ENCODE measurements at places on chromosomes 2 and 18.

DNA sequence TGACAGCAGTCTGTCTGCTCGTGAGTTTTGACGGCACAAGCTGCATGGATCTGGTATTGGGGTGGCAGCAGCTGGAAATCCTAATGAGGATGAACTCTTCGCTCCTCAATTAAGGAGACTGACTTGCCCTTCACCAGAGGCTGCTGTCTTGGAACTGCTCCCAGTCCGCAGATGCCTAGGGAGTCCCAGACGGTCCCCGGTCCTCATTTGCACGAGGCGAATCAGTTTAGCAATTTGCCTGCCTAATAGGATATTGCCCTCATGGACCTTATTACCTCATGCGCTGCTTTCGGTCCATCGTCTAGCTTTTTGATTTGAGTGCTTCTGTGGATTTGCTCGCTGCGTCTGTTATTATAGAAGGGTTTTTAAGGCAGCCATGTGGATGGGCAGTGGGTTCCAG lies 40.6 kb downstream of the ASAP2 start:
- DNase-seq, result no peak

DNA sequence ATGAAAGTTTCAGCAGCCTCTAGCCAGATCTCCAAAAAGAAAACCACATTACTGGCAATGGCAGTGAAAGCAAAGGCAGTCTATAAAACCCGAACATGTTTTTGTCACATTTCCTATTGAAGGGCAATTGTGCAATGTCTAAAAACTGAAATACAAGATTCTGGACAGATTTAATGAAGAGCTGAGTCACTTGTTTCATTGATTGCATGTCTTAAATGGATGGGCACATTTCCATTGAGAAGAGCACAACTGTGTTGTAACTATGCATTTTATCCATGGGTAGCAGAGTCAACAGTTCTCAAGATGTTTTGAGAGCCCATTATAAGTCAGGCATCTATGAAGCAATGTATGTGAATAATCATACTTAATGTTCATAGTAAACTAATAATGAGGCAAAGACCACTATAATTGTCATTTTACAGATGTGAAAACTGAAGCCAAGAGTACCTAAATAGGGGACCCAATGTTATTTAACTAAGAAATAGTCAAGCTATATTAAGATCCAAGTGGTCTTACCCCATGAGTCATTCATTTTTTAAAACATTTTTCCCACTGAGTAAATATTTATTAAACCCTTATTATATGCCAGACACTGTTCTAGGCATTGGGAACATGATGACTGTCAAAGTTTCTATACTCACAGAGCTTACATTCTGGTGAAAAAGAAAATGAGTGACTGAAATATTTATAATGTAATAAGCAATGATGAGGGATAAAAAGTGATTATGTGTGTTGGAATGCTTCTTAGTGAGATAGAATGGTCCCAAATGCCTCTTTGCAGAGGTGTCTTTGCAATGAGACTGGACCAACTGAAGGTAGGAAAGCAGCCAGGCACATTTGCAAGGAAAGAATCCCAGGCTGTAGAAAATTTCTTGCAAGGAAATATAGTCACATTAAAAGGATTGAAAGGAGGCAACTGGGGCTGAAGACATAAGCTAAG lies 818.9 kb upstream of the ACVR2A start:
- no peak for DNase-seq

GRCh38 chr18:25279133-25279532 lies 72.8 kb downstream of the ZNF521 start:
- DNase-seq, result no peak

DNA sequence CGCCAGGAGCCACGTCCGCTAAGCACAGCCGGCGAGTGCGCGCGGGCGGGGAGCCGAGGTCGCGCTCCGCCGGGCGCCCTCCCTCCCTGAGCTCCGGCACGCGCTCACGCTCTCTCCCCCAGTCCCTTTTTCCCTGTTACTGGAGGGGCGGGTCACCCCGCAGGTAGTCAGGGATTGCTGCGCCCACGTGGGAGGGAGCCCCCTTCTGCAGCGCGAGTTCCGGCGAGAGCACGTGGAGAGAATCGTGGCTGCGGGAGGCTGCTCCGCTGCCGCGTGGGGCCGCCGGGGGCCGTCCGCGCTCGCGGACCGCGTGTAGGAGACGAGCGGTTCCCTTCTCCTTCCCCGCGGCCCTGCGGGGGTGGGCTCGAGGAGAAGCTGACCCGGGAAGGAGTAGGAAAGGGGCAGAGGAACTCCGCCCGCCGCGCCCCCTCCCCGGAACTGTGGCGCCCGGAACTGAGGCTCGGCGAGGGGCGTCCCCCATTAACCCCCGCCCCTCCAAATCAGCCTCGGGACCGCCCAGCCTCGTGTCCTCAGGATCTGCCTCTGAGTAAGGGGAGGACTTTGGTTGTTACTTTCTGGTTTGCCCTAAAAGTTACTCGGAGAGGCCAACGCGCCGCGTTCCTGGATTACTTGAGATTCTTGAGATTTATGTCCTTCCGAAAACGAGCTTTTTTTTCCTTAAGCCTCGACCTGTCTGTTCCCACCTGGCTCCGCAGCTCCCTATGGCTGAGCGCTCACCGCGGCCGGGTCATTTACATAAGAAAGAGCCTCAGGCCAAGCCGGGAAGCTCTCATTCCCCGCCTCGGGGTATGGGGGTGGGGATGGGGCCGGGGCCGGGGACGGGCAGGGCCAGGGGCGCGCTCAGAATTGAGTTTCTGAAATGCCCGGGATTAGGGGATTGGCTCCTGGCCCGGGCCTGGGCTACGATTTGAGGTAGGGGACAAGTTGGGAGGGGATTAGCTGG lies 1.1 kb downstream of the HK2 start:
- DNase-seq, result no peak

DNA sequence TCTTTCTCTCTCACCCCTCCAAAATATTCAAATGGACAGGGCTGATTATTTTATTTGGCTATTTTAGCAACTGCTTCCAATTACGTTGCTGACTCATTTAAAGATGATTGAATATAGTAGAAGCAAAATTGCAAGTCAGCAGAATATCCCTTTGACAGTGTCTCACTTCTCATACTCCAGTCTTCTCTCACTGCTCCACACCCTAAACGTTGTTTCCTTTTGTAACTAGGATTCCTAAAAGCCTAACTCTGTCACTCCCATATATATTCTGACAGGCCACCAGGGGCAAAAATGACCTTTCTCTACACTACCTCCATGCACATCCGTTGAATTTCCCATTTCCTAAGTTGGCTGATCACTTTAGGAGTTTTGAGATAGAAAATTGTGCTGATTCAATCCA lies 351.1 kb downstream of the RND3 start:
- DNase-seq, result no peak

- DNase-seq, result no peak
Measured at GRCh38 chr2:134446383-134447017, 192.6 kb downstream of the MGAT5 start.

GRCh38 chr2:176490061-176490861 lies 221.0 kb downstream of the MTX2 start:
- DNase-seq, result no peak

DNA sequence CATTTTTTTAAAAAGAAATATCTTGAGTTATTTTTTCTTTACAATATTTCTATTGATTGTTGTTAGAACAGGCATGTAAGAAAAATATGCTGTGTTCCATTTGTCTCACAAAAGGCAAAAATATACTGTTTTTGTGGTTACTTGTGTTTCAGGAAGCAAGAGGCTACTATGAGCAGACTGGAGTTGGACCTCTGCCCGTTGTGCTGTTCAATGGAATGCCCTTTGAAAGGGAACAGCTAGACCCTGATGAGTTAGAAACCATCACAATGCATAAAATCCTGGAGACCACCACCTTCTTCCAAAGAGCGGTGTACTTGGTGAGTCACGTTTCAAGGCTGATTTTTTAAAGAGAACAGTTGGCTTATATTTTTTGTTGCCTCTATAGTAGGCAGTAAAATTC lies 54.7 kb downstream of the UGGT1 start:
- no peak for DNase-seq

DNA sequence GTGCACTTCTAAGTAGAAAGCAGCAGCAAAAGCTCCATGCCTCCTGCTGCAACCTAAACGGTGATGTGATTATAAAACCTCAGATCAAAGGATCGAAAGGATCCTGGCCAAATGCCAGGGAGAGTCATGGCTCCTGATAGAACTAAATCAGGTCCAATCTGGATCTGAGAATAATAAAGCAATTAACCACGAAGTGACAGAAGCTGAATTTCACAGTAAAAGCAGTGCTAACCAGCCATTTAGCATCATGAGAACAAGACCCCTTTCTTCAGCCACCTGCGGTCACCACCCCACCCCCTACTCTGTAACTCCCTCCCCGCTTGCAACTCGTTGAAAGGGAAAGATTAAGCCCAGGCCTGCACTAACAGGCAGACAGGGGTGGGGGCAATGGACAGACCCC lies 748.7 kb downstream of the BCL11A start:
- DNase-seq, result no peak

- DNase-seq, result no peak
Measured at GRCh38 chr2:54387059-54387991, 68.8 kb upstream of the SPTBN1 start.

DNA sequence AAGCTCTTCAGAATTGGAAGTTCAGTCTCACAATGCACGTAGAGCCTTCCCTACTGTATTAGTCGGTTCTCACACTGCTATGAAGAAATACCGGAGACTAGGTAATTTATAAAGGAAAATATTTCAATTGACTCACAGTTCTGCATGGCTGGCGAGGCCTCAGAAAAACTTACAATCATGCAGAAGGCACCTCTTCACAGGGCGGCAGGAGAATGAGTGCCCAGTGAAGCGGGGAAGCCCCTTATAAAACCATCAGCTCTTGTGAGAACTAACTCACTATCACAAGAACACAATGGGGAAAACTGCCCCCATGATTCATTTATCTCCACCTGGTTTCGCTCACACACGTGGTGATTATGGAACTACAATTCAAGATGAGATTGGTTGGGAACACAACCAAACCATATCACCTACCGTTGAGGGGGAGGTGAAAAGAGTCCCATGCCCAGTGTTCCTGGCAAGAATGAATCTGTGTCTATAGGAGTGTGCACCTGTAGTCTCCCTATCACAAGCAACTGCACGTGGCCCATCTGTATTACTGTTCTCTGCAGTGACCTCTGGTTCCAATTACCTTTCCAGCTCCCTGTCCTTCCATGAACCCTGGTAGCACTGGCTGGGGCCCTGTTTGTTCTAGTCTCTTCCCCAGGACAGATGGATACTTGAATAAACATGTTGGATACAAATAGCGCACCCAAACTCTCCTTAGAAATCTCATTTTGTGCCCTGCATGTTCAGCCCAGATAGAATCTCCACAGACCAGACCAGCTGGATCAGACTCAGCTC lies 44.4 kb upstream of the ATL2 start:
- DNase-seq, result no peak

- no peak for DNase-seq
Measured at GRCh38 chr18:55402731-55403405, 185.1 kb downstream of the TCF4 start.

GRCh38 chr18:51235009-51235789 lies 37.7 kb upstream of the MEX3C start:
- no peak for DNase-seq

DNA sequence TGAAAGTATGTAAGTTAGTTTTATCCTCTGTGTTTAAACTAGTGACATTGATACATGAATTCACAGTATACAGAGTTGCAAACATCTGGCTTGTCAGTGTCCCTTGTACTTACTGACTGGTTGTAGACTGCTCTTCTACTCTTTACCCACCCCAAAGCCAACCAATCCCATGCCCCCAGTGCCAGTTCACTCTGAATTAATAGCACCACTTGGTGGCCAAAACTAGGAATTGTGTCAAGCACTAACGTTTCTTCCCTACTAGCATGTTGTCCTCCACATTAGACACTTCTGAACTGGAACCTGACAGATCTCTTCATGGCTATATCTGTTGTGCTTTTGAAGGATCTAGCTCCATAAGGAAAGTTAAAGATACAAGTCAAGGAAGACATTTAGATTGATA lies 27.2 kb upstream of the OTX1 start:
- DNase-seq, result no peak

DNA sequence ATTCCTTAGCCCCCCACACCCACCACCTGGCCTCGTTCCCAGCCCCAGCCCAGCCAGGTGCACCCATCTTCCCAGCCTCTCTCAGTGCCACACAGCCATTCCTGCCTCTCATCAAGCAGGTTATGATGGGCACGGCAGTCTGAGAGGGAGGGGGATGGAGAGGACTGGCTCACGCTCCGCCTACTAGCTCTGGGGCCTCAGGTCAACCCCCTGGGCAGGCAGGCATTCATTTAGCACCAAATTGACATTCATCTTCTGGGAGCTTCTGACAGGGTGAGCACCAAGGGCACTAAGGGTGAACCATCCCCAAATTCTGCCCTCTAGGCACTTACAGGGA lies 66.2 kb upstream of the FOSL2 start:
- no peak for DNase-seq

DNA sequence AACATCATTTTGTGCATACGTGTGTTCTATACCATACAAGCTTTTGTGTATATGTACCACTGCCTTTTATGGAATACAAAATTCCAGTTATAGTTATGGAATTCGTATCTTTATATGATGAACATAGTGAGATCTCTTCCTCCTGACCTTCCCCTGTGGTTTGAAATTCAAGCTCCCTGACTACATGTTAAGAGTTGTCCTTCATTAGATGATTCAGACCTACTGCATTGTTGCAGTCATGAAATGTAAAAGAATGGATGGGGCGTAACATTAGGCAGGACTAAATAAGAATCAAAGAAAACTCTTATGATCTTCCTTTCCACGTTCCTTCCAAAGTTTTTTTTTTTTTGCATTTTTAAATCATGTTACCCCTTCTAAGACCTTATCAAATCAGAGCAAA lies 107.1 kb downstream of the UNC80 start:
- no peak for DNase-seq

- DNase-seq, result no peak
Measured at GRCh38 chr18:46343931-46344372, 239.8 kb downstream of the HAUS1 start.

GRCh38 chr2:42025151-42025582 lies 22.7 kb upstream of the PKDCC start:
- no peak for DNase-seq

GRCh38 chr2:209985874-209986273 lies 16.6 kb upstream of the RPE start:
- DNase-seq, result no peak

GRCh38 chr18:11388755-11389680 lies 220.4 kb upstream of the SLC35G4 start:
- DNase-seq, result no peak

GRCh38 chr18:47882641-47883040 lies 47.8 kb downstream of the SMAD2 start:
- no peak for DNase-seq

GRCh38 chr18:54717673-54718407 lies 110.4 kb upstream of the RAB27B start:
- DNase-seq, result no peak

- no peak for DNase-seq
Measured at GRCh38 chr2:27735263-27735904, 36.1 kb upstream of the MRPL33 start.

DNA sequence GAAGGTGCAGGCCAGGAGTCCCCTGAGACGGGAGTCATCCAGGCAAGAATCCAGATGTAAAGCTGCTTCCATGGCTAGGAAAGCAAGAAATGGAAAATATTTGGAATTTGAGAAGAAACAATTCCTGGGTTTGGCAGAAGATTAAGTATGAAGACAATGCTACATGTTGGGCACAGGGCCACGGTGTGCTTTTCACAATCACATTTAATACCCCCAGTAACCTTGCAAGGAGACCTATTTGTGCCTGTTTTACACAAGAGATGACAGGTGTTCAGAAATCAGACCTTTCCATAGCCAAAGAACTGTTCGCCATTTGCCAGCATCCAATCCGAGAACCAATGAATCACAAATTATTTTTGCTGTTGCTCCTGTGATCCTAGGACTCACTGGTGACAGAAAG lies 50.5 kb downstream of the KCTD1 start:
- no peak for DNase-seq

Data from NCI-H2081 treated with DMSO at 0.1 percent for 48 hours (cell line).